ENCODE measurements at places on chromosomes 4 and X. TPM values are rescaled to one million over a fixed set of nuclear protein-coding genes. Genes with fewer than 3 reads are reported as not detected.

The HERC6 gene
- 3.0 TPM for total RNA-seq

The AASDH gene
- 3.0 TPM for total RNA-seq

The TMSB15A gene
- total RNA-seq = 0.81 TPM

The ATP11C gene
- 12.6 TPM for total RNA-seq

The NXF2 gene
- not detected for total RNA-seq

The ATRX gene
- 19.3 TPM for total RNA-seq

The PAGE2B gene
- total RNA-seq = not detected

The AWAT2 gene
- total RNA-seq = not detected

The ASB5 gene
- not detected for total RNA-seq

The TEX13B gene
- not detected for total RNA-seq

The NPY2R gene
- total RNA-seq = not detected

The SRPX2 gene
- total RNA-seq = 2.7 TPM

The USP17L21 gene
- not detected for total RNA-seq

The PDK3 gene
- 4.5 TPM for total RNA-seq

The IQCM gene
- total RNA-seq = not detected

The RNF150 gene
- total RNA-seq = 0.30 TPM

The DNAJB14 gene
- 18.0 TPM for total RNA-seq

The NR3C2 gene
- total RNA-seq = not detected

The SH2D1A gene
- total RNA-seq = not detected

The IL9R gene
- total RNA-seq = 0.19 TPM

The MTNR1A gene
- total RNA-seq = 0.35 TPM

The COX7B2 gene
- not detected for total RNA-seq

The F11 gene
- not detected for total RNA-seq

The HOPX gene
- not detected for total RNA-seq

All from A549 treated with GW870086 at 1 μM for 4 hours (cell line).